ENCODE measurements at places on chromosomes 5 and 9.

DNA sequence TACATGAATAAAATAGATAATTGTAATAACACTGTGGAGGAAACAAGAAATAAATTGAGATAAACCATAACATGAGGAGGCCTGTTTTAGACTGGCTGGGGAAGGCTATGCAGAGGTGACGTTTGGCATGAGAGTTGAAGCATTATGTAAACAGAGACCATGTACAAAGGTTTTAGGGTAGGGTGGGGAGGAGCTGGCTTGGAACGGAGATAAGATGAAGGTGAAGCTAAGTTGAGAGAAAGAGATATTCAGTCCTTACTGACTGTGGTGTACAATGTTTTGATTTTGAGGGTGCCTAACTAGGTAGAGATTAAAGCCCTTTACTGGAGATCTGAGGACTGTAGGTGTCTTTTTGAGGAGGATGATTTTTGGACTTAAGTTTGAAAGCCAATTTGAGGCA is 17.8 kb downstream of the MAN2A1 start:
- DNase-seq = no peak

GRCh38 chr5:103034662-103035392 is 85.1 kb downstream of the GIN1 start:
- DNase-seq = no peak

DNA sequence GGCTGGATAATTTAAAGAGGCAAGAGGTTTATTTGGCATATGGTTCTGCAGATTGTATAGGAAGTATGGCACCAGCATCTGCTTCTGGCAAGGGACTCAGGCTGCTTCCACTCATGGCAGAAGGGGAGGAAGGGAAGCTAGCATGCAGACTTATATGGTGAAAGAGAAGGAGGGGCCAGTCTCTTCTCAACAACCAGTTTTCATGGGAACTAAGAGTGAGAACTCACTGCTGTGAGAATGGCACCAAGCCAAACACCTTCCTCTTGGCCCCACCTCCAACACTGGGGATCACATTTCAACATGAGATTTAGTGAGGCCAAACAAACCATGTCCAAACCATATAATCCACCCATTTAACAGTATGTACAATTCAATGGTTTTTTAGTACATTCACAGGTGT is 113.3 kb upstream of the SHB start:
- no peak for DNase-seq

DNA sequence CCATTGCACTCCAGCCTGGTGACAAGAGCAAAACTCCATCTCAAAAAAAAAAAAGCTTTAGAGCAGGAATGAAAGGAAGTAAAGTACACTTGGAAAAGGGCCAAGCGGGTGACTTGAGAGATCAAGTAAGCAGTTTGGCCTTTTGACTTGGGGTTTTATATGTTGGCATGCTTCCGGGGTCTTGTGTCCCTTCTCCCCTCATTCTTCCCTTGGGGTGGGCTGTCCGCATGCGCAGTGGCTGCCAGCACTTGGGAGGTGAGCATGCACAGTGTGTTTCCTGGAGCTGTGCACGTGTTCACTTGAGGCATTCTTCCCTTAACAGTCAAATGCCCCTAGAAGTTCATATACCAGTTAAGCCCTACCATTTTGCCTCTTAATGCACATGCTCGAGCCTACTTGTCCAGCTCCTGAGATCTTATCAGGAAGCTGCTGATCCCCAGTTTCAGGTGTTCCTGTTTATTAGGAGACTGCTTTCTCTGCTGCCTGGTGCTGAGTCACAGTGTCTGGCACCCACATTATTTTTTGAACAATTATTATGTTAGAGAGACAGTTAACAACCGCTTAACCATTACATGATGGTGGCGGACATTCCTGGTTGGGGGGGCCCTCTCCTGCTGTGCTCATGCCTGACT is 32.6 kb upstream of the PRRC2B start:
- no peak for DNase-seq

GRCh38 chr5:180138976-180139730 is 67.6 kb upstream of the RNF130 start:
- DNase-seq = no peak

DNA sequence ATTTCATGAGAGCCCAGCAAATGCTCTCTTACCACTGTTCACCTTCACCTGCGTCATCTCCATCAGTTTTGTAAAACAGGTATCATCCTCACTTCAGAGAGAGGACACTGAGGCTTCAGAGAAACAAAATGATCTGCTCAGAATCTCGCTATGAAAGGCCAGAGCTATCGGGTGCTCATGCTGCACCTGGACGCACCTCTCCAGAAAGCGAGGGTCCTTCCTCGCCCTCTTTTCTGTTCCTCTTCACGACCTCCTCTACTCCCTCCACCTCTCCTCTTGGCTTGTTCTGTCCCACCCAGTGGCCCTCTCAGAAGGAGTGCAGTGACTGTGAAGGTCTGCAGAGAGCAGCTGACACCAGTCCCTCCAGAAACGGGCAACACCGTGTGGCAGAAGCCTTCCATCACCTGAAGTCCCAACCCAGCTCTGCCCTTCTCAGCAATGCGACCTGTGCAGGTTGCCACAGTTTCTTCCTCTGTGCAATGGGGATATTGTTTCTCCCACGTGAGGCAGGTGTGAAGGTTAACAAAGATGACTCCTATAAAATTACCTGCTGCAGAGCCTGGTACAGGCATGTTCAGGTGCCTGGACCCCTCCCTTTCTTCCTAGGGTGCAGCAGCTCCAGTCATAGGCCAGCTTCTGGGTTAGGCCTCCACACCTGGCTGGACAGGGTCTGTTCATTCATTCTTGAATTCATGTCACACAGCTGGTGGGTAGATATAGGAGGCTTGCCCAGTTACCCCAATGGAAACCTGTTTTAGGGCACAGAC is 45.3 kb upstream of the ANGPTL2 start:
- no peak for DNase-seq

GRCh38 chr5:143776951-143777350 is 35.0 kb upstream of the HMHB1 start:
- no peak for DNase-seq

DNA sequence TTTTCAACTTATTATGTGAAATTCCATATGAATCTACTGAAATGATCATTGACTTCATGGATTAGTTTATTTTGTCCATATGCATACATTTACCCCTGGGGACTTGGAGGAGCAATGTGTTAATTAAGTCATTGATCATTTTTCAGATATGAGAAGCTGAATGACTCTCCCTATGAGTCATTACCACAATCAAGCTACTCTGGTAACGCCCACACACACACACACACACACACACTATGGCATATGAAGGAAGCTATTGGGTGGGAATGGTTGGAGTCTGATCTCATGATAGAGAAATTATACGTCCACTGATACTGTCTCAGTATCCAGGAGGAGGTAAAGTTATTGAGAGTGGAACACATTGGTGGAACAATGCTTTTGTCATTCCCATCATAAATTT is 528.9 kb downstream of the AGTPBP1 start:
- no peak for DNase-seq

- no peak for DNase-seq
Observed at GRCh38 chr9:87818308-87818707, 64.4 kb upstream of the SPATA31E1 start.

DNA sequence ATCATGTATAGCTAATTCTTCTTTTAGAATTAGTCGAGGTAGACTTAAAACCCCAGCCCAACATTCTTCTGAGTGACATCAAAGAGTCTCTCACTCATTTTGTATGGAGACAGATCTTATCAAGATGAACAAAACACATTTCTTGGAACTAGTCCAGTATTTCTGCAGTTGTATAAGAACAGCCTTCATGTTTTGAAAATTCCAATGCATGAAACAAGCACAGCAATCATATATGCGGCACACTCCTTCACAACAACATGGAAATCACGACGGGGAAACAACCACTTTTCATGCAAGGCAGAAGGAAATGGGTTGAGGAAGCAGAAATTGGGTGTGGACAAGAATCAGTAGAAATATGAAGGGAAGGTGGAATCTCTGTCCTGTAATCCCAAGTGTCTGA is 113.8 kb downstream of the PLK2 start:
- no peak for DNase-seq

DNA sequence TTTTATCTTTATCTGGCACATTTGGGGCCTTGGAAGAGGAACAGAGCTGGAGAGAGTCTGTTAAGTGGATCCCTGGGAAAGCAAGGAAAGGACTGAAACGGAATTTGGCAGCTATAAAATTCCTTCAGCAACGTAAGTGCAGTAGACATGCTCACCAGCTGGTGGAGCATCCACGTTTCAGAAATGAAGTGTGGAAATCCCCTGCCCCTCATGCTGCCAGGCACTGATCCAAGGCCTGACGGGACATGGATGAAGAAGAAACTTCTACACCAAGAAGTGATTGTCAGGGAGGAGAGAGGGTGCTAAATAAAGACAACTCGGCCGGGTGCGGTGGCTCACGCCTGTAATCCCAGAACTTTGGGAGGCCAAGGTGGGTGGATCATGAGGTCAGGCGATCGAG is 209.3 kb downstream of the ROR2 start:
- no peak for DNase-seq

- no peak for DNase-seq
Observed at GRCh38 chr5:81961651-81962440, 10.0 kb upstream of the ATG10 start.

DNA sequence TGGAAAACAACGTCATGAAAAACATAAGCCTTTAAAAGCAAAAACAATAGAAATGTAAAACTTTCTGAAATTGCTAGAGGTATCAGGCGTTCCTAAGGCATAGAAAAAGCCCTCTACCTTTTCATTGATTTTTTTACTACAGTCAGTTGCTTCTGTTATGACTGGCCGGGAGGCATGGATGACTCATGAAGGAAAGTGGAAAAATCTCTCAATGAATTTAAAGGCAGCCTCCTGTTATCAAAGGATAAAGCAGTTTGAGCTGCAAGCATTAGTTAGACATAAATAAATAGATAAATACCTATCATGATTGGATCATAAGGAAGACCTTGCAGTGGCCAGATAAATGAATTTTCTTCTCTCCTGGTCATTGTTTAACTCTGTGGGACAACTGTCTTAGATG is 281.6 kb downstream of the MAST4 start:
- peak; percentile 18 for DNase-seq

GRCh38 chr9:15243081-15243480 is 63.9 kb downstream of the TTC39B start:
- DNase-seq = peak; percentile 44

DNA sequence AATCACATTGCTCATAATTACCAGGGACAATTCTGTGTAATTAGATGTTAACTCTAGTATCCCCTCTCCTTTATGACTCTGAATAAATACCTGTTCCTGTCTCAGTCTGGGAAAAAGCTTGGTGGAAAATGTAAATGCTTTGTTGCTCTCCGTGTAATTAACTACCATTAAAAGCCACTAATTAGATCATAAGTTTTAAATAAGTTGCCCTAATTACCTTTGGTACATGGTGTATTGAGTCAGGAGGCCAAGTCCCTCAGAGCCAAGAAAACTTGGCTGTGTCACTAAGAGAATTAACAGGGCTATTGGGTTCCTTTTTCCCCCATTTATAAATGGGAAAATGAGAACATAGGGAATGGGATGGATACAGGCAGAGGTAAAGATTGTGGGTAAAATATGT is 617.6 kb downstream of the TLR4 start:
- no peak for DNase-seq

GRCh38 chr5:127933348-127933747 is 150.2 kb upstream of the SLC12A2 start:
- DNase-seq = no peak

DNA sequence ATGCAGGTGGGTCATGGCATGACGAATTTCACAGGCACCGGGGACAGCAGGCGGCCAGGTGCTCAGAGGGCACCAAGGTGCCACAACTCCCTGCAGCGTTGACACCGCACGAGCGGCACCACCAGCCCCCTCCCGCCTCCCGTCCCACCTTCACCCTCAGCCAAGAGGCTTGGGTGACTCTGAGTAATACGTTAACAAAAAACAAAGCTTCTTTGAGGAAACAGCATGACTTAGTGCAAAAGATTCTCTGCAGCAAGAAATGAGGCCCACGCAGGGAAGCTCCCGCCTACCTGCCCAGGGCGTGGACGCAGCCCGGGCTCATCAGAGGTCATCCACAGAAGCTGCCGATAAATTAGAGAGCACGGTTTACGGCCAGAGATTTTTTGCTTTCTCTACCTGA is 4.1 kb downstream of the TMEM250 start:
- no peak for DNase-seq

- peak; percentile 49 for DNase-seq
Observed at GRCh38 chr9:21031091-21031807, at the start of gene HACD4. Gene HACD4, minus strand, starts transcription at chr9:21031640. Its CDS starts 50 bp downstream, at chr9:21031590.

DNA sequence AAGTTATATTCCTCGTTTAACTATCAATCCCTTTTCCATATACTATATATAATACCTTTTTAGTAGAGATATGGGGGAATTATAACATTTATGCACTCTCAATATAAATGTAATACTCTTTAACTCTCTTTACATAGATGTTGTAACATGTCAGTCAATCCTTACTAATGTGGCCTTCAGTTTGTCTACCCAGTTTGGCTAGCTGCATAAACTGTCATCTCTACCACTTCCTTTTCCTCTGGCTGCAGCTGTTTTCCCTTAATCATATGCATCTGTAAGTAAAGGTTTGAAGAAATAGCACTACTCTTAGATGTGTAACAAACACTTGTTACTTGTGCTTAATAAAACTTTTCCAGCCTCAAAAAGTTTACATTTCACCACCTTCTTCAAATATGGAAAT is 13.4 kb downstream of the ABHD17B start:
- DNase-seq = peak; percentile 38

DNA sequence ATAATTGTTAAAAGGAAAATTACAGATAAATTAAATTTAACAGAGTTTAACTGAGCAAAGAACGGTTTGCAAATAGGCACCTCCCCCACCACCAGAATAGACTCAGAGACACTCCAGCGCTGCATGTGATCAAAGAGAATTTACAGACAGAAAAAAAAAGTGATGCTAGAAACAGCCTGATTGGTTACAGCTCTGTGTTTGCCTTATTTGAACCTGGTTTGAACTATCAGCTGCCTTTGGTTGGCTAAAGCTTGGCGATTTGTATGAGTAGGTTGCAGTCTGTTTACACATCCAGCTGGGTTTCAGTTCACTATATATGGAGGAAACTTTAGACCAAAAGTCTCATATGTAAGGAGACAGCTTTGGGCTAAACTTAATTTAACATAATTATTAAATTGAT is 249.1 kb downstream of the ENC1 start:
- no peak for DNase-seq

GRCh38 chr9:100084734-100085133 is 14.1 kb downstream of the ERP44 start:
- no peak for DNase-seq

DNA sequence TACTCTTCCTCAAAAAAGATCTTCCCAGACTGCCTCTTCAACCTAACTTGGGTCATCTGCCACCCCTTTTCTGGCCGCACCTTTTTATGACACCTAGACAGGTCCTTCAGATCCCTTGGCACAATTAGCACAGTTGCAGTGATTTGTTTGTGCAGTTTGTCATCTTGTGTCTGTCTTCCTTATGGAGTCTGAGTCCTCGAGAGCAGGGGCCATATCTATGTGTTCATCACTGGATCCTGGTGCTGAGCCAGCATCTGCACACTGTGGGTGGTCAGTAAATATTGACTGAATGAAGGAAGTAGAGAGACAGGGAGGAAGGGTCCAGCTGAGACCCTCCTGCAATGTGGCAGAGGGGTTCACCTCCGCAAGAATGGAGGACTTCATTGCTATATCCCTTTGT is 14.4 kb downstream of the ERGIC1 start:
- no peak for DNase-seq

- peak; percentile 40 for DNase-seq
Observed at GRCh38 chr9:115132648-115133047, 14.7 kb upstream of the TNC start.
